ENCODE measurements at places on chromosomes 5 and 9.
A peak's percentile ranks its signal among the peaks of the same experiment; 100 is the strongest.

DNA sequence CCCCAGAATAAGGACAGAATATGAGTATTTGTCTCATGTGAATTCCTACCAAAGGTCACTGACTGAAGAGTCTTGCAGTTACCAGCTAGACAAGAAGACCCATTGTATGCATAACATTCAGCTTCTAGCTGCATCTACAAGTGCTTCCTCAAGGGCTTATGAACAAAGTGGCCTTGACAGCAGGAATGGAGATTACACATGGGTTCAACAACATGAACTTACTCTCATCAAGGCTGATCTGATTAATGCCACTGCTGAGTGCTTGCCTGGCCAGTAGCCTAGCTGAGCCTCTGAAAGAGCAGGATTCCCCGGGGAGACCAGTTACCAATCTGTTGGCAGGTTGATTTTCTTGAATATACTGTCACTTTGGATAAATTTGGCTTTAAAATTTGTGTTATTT lies 76.7 kb upstream of the CHD1 start:
- DNase-seq: no peak

- DNase-seq: peak; percentile 91
Measured at GRCh38 chr5:177378884-177379883, 5.0 kb upstream of the SLC34A1 start.

DNA sequence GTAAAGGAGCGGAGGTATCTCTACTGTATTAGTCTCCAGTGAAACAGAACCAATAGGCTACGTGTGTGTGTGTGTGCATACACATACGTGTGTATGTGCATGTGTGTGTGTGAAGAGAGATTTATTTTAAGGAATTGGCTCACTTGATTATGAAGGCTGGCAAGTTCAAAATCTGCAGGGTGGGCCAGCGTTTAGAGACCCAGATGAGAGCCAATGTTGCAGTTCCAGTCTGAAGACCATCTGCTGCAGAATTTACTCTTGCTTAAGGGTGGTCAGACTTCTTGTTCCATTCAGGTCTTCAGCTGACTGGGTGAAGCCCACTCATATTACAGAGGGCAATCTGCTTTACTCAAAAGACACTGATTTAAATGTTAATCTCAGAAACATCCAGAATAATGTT lies 119.2 kb downstream of the FGF18 start:
- DNase-seq: no peak

DNA sequence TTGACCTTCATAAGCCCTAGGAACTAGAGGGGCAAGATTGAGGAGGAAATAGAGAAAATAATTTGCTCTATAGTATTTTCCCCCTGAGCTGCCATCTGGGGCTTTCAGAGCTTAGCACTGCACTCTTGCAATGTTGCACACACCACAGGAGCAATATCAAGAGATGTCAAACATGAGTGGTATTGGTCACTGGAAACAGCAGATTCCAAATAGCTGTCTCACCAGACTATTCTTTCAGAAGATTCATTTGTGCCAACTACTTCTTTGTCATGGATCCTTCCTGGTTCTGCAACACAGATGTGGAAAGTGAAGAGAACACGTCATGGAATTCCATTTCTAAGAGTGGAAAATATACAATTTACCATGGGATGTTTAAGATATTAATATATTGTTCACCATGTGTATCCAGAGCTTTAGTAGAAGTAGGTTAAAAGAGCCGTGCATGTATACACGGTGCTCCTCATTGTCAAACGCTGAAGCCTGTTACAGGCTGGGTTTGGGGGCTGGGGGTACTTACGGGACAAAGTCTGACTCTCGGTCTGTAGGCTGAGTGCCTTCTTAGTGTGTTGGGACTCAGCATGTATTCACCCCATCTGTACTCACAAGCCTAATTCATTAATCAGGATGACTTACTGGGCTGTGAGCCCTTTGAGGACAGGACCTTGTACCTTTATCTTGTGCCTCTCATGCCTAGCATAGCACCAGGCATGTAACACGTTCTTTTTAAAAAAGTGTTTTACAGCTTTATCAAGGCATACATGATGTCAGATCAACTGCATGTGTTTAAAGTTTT lies 31.4 kb upstream of the GDNF start:
- DNase-seq: peak; percentile 25

GRCh38 chr9:7984203-7984602 lies 184.6 kb upstream of the DMAC1 start:
- DNase-seq: no peak

- DNase-seq: peak; percentile 49
Measured at GRCh38 chr5:55450050-55450765, 84.6 kb downstream of the PLPP1 start.

DNA sequence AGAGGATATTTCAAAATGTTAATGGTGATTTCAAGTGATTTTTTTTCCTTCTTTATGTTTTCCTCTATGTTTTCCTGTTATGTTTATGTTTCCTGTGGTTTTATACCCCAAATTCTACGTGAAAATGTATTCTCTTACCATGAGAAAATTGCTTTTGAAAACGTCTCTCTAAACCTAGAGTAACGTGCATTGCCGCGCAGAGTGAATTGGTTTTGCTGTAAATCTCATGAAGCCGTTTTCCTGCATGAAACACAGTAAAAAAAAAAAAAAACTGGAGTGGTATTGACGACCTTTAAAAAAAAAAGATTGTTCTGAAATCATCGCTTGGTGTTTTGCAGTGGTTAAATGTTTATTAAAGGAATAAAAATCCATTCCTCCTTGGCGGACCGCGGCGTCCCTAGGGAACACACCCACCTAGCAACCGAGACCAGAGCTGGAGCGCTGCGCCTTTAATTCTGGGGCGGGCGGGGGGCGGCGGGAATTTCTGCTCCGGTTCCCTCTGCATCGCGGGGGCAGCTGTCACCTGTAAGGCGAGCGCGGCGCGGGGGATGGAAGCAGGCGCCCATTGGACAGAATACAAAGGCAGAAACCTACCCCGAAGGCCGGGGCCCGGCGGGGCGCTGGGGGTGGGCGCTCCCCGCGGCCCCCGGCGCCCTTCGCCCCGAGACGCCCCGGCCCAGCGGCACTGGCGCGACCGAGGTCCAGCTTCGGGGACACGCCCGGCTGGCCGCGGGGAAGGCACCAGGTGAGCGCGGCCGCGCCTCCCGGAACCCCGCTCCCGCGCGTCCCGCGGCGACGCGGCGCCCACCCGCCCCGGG lies at the start of gene SOWAHA:
SOWAHA (plus strand) TSS at position 522 of the 818 bp plus-strand sequence. CDS start 320 bp downstream, outside the sequence.
- no peak for DNase-seq

DNA sequence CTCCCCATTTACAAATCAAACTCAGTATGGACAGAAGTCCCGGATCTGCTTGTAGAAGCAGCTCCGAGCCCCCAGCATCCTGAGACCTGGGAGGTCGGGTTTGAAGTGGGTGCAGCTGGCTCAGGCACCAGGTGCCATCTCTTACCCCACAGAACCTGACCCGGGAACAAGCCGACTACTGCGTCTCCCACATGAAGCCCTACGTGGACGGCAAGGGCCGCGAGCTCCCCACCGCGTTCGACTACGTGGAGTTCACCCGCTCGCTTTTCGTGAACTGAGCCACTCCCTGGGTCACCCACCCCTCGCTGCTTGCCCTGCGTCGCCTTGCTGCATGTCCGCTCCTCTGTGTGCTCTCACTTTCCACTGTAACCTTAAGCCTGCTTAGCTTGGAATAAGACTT lies 23.6 kb downstream of the DYNC2I2 start:
- DNase-seq: no peak

DNA sequence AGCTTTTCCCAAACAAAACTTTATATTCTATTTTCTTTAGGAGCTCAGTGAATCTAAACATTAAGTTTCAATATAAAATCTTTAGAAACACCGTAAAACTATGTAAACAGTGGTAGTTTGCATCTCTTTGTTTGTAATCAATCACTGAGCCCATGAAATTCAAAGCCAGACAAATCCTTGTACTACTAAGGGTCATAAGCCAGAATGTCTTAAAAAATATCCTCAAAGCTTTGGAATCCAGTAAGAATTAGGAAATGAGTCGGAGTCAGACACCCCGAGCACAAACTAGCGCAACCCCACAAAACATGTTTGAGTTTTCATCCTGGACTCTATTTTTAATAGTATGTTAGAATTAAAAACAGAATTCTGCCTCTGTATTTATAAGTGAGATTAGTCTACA lies 153.8 kb downstream of the HSPA4 start:
- DNase-seq: no peak

GRCh38 chr9:128912270-128912853 lies 8.4 kb upstream of the PHYHD1 start:
- DNase-seq: peak; percentile 29

GRCh38 chr5:24491490-24491889 lies 153.3 kb downstream of the CDH10 start:
- no peak for DNase-seq

DNA sequence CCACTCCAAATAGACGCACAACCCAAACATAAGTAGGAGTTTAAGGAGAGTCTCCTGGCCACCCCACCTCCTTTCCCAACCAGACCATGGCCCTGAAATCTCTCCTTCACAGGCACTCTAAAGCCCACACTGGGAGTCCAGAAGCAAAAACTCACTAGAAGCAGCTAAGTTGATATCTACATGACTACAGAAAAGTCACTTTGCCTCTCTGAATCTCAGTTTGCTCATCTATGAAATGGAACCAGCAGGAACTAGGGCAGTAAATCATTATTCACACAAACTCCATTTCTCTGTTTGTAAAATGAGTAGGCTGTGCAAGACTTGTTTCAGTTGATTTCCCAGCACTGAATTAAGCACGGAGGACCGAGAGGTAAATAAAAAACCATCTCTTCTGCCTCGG lies 4.1 kb upstream of the WWC1 start:
- no peak for DNase-seq

DNA sequence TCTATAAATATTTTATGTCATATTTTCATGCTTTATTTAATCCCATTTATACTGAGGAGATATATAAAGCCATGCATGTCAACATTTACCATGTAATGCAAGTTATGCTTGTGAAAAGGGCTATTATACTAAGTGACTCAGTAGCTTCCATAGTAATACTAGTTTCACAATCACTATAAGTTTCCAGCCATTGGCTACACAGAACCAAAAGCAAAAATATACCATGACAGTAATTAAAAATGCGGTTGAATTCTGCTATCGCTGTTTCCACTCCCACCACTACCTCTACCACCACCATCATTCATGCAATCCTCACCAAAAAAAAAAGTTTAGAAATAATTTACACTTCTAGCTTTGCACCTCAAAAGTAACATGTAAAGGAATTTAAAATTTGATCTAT lies 60.2 kb downstream of the MLLT3 start:
- DNase-seq: no peak

GRCh38 chr5:150740992-150741391 lies 17.8 kb downstream of the DCTN4 start:
- no peak for DNase-seq

DNA sequence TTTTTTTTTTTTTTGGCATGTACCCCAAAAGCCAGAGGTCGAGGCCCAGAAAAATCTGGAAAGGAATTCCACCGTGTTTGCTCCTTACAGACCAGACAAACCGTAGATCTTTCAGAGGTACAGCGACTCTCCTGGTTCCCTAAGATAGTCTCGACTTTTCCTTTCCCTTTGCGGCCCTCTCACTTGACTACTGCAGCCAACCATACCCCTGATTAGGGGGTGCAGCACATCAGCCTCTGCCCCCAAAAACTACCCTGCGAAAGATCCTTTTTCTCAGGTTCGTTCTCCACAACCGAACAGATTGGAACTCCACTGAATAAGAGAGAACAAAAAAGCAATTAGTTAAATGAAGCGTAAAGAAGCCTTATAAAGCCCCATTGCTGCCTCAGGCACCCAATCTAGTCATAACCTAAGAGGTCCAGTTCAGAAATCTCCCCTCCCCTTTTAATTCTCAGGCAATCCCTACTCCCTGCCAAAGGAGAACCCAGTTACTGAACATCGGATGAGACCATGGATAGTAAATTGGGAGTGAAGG lies 379 bp upstream of the TICAM2 start:
- no peak for DNase-seq

GRCh38 chr5:59905188-59905587 lies 11.7 kb upstream of the PDE4D start:
- DNase-seq: no peak

DNA sequence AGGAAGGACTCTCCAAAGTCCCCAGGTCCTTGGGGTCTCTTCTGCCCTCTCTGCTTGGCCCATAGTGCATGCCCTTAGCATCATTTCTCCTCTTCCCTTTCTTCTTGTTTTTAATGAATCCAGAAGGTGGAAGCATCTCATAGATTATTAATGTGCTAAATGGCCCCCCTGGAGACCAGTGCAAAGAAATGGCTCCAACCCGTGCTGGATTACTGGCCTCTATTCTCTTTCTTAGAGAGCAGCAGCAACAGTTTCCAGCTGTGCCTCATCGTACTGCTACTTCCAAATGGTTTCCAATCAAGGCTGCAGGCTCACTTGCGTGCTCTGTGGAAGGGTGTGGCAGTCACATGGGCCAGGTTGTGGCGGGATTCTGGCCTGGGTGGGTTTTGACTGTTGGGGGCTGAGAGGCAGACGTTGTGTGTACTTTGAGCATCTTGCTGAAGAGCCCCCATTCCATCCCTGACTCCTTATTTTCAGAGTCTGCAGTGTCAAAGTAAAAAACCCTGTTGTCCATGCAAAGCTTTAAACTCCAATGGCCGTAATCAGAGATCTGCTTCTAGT lies 139.7 kb downstream of the GABBR2 start:
- DNase-seq: no peak

DNA sequence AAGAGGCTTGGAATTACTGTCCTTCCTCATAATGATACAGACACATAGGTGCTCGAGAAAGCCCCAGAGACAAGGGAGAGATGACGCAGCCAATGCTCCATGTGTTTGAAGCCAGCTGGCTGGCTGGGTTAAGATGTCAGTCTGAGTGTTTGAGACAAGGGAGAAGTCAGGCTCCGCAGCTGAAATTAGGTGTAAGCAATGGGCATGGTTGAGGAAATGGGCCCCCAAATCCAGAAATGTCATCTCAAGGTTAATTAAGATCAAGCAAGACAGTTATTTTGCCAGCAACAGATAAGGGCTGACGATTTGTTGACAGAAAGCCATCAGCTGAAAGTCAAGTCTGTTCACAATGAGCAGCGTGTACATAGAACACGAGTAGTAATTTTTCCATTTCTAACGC lies 713.4 kb downstream of the IRX1 start:
- DNase-seq: no peak

- DNase-seq: no peak
Measured at GRCh38 chr9:135127718-135128670, 40.5 kb downstream of the OLFM1 start.

GRCh38 chr5:35247648-35248034 lies 17.4 kb upstream of the PRLR start:
- no peak for DNase-seq

GRCh38 chr5:115588640-115589039 lies 13.6 kb downstream of the TICAM2 start:
- no peak for DNase-seq

All from trophoblast cell (in vitro differentiated cells and primary cell).